ENCODE measurements at places on chromosomes 11 and 22.

DNA sequence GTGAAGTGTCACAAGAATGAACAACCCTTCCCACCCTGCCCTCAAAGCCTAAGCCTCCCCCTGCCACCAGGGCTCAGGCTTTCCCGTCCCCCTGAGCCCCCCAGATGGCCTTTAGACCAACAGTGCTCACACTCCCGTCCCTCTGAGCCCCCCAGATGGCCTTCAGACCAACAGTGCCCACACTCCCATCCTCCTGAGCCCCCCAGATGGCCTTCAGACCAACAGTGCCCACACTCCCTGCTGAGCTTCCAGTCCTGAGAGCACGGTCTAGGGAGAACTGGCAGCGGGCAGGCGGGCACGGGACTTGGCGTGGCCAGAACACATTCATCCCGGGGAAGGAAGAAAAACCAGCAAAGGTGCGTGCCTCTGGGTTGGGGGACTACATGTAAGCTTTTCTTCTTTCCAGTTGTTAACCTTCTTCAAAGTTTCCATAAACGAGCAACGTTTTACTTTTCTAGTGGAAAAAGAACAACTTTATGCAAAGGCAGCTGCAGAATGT is 2.5 kb downstream of the MRGPRG start:
- no peak for DNase-seq

DNA sequence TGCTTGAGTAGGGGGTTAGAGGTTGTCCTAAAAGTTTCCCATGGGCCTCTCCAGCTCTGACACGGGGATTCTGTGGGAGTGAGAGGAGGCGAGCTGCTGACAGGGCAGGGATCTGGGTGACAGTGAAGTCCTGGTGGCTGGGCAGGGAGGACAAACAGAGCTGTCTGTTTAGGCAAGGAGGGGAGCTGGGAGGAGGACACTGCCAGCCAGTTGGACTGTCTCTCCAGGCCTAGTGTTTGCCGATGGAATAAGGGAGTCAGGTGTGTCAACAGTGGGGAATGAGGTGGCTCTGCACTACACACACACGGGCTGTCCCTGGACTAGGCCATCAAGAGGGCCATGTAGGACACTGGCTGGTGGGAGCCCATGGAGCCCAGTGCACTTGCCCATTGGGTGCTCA is 20.6 kb upstream of the SYT7 start:
- DNase-seq, result no peak

GRCh38 chr22:43127166-43127908 is 15.9 kb downstream of the MCAT start:
- no peak for DNase-seq

- no peak for DNase-seq
Observed at GRCh38 chr11:19451609-19452008, 210.9 kb upstream of the E2F8 start.

DNA sequence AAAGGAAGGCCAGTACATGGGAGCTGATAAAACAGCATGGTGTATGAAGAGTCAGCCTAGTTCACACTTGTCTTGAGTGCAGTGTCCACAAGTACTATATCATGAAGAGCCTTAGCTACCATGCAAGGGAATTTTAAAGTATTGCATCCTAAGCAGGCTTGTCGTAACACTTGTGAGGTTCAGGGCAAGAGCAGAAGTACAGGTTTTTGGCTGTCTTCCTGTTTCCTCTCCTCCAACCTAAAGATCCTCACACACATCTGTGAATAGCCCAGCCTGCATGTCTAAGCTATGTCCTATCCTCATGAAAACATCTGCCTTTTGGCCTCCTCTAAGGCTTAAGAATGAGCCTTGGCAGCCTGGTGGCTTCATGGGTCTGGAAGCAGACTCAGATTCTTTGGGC is 34.6 kb upstream of the TMEM123 start:
- no peak for DNase-seq

GRCh38 chr11:70343636-70344035 is 54.7 kb upstream of the CTTN start:
- DNase-seq, result no peak

- no peak for DNase-seq
Observed at GRCh38 chr11:72969894-72970335, 155.7 kb downstream of the ATG16L2 start.

DNA sequence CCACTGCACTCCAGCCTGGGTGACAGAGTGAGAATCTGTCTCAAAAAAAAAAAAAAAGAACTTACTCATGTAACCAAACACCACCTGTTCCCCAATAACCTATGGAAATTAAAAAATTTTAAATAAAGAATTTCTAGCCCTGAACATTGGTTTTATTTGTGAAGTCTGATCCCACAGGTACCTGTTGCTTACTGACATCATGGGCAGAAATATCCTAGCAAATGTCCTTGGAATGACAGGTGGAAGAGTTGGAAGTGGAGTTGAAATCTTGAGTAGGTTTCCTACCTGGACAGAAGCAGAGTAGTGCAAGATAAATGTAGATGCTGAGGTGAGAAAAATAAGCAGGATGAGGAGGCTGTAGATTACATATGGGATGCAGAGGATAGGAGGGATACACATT is 17.2 kb downstream of the CD3D start:
- no peak for DNase-seq

DNA sequence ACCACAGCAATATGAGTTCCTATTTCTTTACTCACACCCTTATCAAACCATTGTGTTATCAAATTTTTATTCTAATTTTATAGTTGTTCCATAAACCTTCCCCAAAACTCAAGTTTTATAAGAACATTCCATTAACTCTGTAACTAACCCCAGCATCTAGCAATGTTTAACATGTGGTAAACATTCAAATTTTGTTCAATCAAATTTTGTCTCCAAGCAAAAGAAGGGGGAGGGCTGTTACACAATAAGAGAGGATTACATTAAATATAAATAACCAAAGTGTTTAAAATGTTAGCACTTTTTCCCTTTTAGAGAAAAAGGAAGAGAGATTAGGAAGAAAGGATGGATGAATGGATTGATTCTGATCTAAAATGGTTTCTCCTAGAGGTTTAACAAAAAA is 20.5 kb downstream of the RBFOX2 start:
- no peak for DNase-seq

- no peak for DNase-seq
Observed at GRCh38 chr11:67033661-67034166, 10.8 kb downstream of the SYT12 start.

- no peak for DNase-seq
Observed at GRCh38 chr11:5603326-5603725, 6.9 kb downstream of the TRIM6 start.

GRCh38 chr11:122809866-122810265 is 28.4 kb upstream of the CRTAM start:
- DNase-seq, result no peak

- no peak for DNase-seq
Observed at GRCh38 chr11:72583177-72583553, 91.1 kb downstream of the PDE2A start.

- no peak for DNase-seq
Observed at GRCh38 chr11:71165771-71166170, 86.6 kb downstream of the SHANK2 start.

All from NCI-H1048 (cell line).